ENCODE measurements at places on chromosomes 3 and 15.

- DNase-seq: no peak
Observed at GRCh38 chr15:60829416-60829815, 350.5 kb upstream of the ICE2 start.

DNA sequence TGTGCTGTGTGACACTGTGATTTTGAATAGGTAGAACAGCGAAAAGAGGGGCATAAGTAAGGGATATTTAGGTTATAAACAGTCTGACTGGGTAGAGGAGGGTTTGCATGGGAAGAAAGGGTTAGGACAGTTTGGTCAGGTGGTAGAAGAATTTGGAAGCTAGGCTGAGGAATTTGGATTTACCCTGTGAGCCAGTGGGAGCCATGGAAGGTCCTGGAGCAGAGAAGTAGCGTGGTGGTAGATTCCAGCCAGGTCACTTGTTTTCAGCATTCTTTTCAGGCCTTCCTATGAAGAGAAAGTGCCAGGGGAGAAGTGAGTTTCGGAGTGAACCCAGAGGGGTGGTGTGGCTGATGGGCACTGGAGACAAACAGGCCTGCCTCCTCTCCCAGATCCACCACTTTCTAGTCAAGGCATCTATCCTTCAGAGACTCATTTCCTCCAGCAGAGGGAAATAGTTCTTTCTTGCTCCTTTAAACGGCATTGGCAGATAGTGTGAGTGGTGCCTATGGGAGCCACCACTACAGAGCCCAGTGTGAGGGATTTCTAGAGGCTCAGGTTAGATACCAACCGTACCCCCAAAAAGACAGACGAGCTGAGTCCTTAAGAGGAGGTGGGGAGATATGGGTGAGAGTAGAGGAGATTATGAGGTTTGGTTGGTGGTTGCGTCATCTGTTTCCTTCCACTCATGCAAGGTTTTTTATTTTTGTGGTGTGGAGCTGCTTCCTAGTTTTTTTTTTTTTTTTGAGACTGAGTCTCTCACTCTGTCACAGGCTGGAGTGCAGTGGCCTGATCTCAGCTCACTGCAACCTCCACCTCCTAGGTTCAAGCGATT lies 21.2 kb downstream of the PXK start:
- DNase-seq: peak; percentile 42

DNA sequence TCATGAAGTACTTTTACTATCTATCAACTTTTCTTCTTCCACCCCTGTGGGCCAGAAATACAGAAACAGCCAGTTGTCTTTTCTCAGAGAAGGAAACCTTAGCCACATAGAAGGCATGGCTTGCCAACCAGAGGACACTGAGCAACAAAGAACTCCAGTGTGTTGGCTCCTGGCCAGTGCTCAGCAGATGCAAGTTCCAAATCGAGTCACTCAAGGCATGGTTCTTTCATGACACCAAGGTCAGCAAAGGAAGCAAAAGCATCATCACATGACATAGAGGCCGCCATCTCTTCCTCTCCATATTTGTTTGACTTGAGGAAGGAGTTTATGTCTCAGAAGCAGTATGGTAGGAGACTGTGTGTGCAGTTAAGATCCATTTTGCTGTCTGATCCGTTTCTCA lies 92.2 kb downstream of the MYLK start:
- DNase-seq: no peak

- no peak for DNase-seq
Observed at GRCh38 chr3:100402891-100403290, 1.6 kb downstream of the LNP1 start.
